Nucleus accumbens (tissue), 56 donors: ENCODE measurements at places on chromosomes 13 and 19.
A peak's percentile ranks its signal among the peaks of the same experiment; 100 is the strongest.

DNA sequence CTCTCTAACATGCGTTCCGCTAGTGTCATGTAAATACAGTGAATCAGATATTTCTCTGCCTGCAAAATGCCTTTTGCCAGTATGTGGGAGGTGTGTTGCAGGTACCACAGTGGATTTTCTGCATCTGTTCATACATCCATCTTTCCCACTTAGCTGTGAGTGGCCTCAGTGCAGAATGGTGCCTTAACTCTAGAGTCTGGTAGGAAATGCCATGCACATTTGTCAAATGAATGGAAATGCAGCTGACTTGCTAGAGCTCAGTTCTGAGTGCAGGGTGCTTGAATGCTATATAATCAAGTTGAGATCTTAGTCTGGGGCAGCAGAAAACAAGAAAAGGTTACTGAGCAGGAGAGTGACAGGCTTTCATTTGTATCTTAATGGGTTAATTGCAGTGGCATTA lies 68.2 kb downstream of the LRCH1 start:
- no peak for DNase-seq

GRCh38 chr13:66657165-66657881 lies 572.8 kb downstream of the PCDH9 start:
- peak; percentile 75 for DNase-seq

DNA sequence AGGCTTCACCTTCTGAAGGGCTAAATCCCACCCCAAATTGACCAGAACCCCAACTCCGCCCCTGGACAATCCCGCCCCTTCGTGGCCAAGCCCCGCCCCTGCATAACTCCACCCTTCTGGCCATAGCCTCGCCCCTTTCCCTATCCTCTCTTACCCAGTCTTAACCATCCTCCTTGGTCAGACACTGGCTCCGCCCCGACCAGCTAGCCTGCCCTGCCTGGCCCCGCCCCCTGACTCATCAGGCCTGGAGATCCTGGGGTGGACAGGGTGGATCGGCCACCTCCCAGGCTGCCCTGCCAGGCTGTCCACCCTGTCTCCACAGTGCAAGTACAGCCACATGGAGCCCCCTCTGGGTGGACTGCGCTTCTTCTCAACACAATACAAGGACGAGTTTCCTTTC lies 8.0 kb upstream of the ZNF358 start:
- peak; percentile 14 for DNase-seq

- DNase-seq: no peak
Measured at GRCh38 chr19:49790866-49791265, 22.2 kb downstream of the FUZ start.
